Foreskin keratinocyte (primary cell): ENCODE measurements at places on chromosomes 1 and 21. TPM values are rescaled to one million over a fixed set of nuclear protein-coding genes. Genes with fewer than 3 reads are reported as not detected.

The MAB21L3 gene
- total RNA-seq: 0.07 TPM in 2 replicates

The INSRR gene
- total RNA-seq: not detected in 2 replicates

The RHOU gene
- 0.46 and 1.1 TPM in 2 replicates for total RNA-seq

The GBP6 gene
- 0.20 and 0.39 TPM in 2 replicates for total RNA-seq

The PLA2G2C gene
- total RNA-seq: not detected in 2 replicates

The LEFTY1 gene
- not detected in 2 replicates for total RNA-seq

The DMBX1 gene
- not detected in 2 replicates for total RNA-seq
